Activated CD4-positive, alpha-beta T cell treated with anti-CD3 and anti-CD28 coated beads, Interleukin-2, amount 50 U/mL, for 16 hours (primary cell): ENCODE measurements at places on chromosomes 1 and 21.

GRCh38 chr1:6331543-6332273 lies 61.9 kb downstream of the ACOT7 start:
- no peak for DNase-seq

- DNase-seq = no peak
These were observed 55.5 kb upstream of the DYNLT5 start for GRCh38 chr1:66696771-66697170.

- DNase-seq = no peak
These were observed 375.1 kb upstream of the ZP4 start for GRCh38 chr1:238265866-238266265.

DNA sequence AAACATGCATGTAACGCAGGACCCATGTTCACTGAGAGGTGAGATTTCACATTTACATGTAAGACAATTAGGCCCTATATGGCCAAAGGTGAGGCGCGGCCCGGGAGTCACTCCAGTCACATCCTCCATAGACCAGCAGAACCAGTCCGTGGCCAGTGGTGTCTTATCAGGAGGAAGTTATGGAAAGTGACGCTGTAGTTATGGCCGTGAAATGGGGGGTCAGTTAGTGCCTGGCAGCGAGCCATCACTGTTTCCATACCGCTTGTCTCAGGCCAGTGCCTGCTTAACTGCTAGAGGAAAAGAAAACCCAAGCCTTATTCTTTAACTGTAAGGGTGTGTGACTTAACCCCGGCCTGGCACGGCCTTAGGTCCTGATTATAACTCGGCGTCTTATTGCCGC lies 6.1 kb downstream of the C1orf159 start:
- no peak for DNase-seq

- no peak for DNase-seq
These were observed 30.2 kb downstream of the USP1 start for GRCh38 chr1:62467092-62467491.

DNA sequence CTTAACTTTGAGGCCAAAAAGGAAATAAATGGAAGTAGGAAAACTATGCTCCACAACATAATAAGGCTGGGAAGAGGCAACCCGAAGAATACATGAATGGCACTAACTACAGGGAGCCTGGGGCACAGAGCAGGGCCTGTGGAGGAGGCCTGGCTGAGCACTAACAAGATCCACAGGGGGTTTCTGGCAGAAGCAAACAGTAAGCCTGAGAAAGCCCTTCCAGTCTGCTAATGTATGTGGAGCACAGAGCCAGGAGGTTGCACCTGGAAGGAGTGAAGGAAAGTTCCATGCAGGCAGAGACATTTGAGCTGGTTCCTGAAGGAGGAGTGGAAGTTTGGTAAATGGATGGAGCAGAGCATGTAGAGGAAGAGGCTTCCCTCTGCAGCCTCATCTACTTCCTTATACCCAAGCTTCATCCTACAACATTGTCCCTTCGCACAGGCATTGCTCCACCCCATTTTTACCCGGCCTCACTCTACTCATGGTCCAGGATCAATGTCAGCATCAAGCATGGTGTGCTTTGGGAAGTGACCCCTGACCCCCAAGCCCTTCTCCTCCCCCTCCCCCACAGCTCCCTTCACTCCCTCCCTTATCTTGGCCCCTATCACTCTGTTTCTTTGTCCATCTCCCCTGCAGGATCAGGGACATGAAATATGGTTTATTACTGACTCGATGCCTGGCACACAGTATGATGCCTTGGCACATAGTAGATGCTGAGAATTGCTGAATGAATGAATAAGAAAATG lies 23.3 kb downstream of the SHISA4 start:
- DNase-seq = no peak

GRCh38 chr1:193036337-193037047 lies 22.7 kb downstream of the UCHL5 start:
- no peak for DNase-seq

- DNase-seq = peak; percentile 16
These were observed 22.1 kb upstream of the DISP1 start for GRCh38 chr1:222792744-222793143.

- DNase-seq = peak; percentile 11
These were observed 31.1 kb downstream of the ALG14 start for GRCh38 chr1:95041491-95042165.

DNA sequence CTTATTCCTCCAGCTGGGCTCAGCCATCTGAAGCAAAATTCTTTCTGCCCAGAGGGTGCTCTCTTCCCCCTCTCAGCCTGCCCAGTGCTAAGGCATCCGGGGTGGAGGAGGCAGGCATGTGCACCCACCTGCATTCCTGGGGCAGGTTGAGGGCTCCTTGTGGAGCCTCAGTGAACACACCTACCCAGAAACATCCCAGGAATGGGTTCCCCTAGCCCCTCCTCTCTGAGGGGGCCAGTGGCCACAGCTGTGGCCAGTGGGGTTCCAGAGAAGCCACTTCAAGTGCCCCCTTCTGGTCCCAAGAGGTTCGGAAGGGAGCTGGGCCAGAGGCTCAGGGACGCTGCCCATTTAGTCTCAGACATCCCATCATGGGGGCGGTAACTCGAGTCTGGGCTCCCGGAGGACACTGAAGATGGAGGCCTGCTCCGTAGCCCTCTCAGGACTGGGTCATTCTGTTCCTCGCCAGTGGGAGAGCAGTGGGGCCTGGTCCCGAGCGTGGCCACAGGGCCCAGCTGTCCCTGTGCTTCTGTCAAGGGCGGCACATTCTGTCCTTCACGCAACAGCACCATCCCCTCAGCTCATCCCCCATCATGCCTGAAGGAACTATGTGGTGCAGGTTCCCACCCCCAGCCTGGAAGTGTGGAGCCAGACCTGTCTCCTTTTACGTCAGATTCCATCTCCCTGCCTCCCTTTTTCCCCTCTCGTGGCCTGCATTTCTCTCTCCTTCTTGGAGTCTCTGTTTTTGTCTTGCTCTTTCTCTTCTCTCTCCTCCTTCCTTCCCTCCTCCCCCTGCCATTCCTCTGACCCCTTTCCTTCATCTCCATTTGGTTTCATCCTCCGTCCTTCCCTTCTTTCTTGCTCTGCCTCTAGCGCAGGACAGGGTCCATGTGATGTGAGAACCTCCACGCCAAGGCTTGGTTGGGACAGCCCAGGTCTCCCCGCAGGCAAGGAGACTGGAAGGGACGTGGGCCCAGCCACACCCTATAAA lies 49.6 kb upstream of the KDM4A start:
- no peak for DNase-seq

DNA sequence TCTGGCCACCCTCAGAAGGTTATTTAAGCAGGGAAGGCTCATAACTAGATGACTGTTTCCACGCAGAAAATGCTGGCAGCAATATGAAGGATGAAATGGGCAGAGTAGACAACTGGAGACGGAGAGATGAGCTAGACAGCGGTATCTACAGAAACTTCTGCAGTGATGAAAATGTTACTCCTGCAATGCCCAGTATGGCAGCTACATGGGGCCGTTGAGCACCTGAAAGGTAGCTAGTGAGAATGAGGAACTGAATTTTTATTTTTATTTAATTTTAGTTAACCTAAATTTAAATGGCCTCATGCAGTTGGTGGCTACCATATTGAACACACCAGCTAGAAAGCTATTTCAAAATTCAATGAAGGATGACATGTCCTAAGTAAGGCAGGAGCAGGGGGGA lies 27.3 kb downstream of the SIPA1L2 start:
- DNase-seq = no peak

DNA sequence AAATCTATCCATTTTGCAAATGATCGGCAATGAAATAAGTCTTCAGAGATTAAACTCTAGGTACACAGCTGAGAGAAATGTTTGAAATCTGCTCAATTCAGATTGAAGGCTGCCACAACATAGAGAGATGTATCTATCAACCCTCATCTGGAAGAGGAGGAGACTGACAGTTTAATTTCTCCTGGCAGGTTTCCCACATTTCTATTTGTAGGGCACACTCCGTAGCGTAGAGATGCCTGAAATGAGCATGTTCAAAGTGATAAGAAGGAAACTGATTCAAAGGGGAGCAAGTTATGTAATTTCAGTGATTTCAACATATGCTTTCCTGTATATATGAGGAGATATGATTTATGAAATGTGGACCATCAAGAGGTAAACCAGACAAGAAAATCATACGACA lies 44.1 kb downstream of the NIBAN1 start:
- DNase-seq = no peak

DNA sequence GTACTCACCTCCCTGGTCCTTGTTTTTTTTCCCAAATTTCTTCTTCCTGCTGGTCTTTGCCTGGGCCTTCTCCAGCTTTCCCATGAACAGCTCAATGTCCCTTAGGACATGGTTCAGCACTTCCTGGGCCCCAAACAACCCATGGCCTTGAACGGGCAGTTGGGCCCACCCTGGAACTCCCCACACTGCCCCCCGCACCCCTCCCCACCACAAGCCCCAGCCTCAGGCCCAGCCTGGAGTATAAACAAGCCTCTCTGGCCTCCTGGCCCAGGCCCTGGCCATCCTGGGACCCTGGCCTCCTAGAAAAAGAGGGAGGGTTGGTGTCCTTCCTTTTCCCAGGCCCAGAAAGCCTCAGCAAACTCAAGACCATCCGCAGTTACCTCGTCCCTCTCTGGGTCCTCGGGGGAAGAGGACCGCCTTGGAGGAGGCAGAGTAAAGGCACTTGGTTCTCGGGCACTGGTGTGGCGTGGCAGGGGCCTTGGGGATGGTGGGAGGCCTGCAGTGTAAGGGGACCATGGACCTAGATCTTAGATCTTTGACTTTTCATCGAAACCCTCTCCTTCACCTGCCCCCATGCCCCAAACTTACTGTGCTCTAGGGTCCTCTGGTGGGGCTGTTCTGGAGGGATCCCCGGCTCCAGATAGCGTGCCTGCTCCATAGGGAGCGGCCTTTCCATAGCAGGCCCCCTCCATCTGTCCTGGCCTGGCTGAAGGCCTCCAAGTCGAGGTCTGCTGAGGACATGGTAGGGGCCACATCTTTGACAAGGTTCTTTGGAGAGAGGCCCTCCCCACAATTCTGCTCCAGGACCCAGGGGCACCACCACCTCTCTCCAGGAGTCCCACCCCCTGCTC lies 5.6 kb downstream of the EPS8L3 start:
- no peak for DNase-seq

- no peak for DNase-seq
These were observed 519.9 kb upstream of the USP24 start for GRCh38 chr1:55735106-55735505.
